ENCODE measurements at places on chromosomes 5 and 9.
A peak's percentile ranks its signal among the peaks of the same experiment; 100 is the strongest.

GRCh38 chr9:127370672-127371648 lies 26.0 kb upstream of the SLC2A8 start:
- no peak for DNase-seq

DNA sequence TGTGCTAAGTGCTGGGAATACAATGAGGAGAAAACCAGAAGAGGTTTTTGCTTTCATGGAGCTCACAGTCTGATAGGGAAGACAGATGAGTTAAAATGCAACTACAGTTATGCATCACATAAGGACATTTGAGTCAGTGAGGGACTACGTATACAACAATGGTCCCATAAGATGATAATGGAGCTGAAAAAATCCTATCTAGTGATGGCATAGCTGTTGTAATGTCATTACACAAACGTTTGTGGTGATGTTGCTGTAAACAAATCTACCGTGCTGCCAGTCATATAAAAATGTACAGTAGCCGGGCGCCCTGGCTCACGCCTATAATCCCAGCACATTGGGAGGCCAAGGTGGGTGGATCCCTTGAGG lies 110.1 kb upstream of the RAD23B start:
- no peak for DNase-seq

DNA sequence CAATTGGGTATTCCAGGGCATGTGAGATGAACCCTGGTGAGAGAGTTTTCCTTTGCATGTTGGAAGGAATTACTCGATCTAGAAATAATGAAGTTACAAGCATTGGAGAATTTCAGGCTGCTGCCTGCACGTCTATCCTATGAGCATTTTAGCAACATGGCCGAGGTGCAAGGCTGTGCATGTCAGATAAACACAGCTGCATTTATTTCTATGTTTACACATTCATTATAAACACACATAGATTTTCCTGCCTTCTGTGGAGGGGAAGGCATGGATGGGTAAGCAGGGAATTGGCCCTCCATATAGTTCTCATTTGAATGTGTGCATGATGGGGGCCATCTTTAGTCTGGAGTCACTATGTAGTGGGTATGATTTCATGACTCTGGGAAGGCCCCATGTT lies 42.3 kb downstream of the AOPEP start:
- DNase-seq, result no peak

- DNase-seq, result no peak
Observed at GRCh38 chr9:114310471-114311450, 12.1 kb upstream of the ORM1 start.

GRCh38 chr9:2291980-2292704 lies 277.0 kb downstream of the SMARCA2 start:
- peak; percentile 80 for DNase-seq

DNA sequence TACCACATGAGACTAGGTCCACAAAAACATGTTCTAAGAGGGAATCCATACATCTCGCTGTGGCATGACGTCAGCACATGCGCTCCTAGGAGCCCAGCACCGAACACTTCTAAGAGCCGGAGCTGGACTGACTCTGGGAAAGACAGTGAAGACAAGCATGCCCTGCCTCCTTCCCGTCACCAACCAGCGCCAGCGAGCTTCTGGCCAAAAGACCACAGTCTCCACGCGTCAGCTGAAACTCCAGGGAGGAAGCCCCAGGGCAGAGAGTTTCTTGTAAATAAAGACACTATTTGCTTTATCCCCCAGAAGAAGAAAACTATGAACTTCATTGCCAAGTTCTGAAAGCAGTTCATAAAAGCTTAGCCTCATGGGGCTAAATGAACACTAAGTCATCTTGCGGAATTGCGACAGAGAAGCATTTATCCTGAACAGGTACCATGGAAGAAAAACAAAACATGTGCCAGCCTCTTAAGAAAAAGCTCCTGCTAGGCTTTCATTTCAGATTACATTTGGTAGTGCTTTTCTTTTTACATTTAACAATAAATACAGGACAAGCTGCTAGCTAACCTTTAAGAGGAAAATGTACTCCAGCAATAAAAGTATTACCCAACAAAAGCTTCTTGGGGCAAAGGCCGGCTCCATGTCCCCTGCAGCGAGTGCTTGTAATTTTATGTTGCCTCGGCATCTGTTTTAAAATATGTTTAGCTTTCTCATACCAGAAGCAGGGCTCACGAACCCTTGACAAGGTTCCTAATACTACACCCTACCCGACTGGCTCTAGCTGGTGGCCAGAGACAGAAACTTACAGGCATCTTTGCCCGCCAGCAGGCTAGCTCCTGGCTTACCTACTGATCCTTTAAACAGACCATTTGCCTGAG lies 96.5 kb downstream of the PRRT1B start:
- no peak for DNase-seq

DNA sequence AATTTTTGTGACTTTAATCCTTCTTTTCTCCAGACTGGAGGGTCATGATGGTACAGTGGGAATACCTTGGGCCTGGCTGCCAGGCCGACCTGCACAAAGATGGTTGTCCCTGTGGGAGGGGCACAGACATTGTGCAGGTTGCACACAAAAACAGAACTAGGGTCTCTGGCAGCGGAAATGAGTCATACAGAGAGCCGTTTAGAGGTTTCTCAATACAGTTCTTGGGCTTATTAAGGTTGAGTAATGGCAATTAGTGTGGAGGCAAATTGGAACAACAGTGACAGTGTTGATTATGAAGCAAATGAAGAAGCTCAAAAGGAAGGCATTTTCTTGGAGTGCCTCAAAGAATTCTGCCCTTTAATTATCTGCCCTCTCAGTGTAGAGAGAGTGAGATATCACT lies 173.6 kb downstream of the TENT4A start:
- DNase-seq, result no peak

- no peak for DNase-seq
Observed at GRCh38 chr5:173997331-173997730, 8.4 kb downstream of the C5orf47 start.

- DNase-seq, result no peak
Observed at GRCh38 chr5:96984506-96985192, 48.8 kb downstream of the LNPEP start.

GRCh38 chr9:105975886-105976645 lies 281.7 kb downstream of the TMEM38B start:
- DNase-seq, result no peak

- no peak for DNase-seq
Observed at GRCh38 chr5:67858471-67859031, 357.0 kb upstream of the PIK3R1 start.

- no peak for DNase-seq
Observed at GRCh38 chr5:35938568-35939227, at the start of gene CAPSL. CAPSL (minus strand) TSS chr5:35938622; CDS start chr5:35921120, 17,502 bp downstream.

DNA sequence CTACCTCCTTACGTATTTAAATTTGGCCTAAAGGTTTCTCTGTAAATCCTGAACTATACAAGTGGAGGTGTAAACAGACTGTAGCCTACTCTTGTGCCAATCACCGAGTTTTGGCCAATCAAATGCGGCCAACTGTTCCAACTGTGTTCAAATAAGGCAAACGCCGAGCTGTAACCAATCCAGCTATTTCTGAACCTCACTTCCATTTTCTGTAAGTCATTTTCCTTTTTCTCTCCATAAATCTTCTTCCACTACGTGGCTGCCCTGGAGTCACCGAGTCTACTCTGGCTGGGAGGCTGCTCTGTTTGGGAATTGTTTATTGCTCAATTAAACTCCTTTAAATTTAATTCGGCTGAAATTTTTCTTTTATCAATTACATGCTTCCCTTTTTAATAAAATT lies 58.4 kb downstream of the S1PR3 start:
- no peak for DNase-seq

GRCh38 chr9:129143031-129143927 lies 32.1 kb downstream of the PTPA start:
- no peak for DNase-seq

- no peak for DNase-seq
Observed at GRCh38 chr9:16321461-16322119, 548.9 kb downstream of the BNC2 start.

DNA sequence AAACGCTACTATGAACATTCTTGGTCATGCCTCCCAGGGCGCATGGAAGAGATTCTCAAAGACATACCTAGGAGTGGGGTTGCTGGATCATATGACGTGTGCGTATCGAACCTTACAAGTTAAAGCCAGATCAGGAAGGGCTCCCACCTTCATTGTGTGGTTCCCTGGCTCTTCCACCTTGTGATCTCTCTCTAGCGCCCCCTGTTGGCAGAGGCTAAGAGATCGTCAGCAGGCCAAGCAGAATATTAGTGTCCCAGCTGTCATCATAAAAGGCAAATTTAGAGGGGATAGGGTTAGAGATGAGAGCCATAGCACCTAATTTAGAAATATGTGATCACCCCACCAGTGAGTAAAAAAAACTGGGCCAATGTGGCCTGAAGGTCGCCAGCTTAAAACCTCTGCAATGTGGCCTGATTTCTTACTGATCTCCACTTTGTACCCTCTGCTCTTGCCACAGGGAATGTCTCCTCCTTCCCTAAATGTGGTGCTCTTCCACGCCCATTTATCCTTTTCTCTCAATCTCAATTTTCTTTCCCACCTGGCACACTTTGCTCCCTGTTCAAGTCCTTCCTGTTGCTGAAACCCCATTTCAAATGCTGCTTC lies 91.7 kb upstream of the SHB start:
- no peak for DNase-seq

GRCh38 chr9:81804306-81804705 lies 115.0 kb upstream of the TLE1 start:
- DNase-seq, result no peak

DNA sequence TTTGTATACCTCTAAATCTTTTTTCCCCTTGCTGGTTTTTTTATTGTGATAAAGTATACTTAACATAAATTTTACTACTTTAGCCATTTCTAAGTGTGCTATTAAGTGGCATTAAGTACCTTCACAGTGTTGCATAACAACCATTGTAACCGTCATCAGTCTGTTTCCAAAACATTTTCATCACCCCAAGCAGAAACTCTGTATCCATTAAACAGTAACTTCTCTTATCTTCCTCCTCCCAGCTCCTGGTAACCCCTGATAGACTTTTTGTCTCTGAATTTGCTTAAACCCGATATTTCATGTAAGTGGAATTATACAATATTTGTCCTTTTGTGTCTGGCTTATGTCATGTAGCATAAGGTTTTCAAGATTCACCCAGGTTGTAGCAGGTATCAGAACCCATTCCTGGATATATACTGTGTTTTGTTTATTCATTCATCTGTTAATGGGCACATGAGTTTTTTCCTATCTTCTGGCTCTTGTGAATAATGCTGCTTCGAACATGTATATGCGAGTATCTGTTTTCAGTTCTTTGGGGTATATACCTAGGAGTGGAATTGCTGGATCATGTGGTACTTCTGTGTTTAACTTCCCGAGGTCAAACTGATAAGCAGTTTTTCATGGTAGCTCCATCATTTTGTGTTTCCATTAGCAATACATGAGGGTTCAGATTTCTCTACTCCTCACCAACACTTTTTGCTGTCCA lies 66.4 kb downstream of the EHMT1 start:
- no peak for DNase-seq

GRCh38 chr5:82641331-82642003 lies 363.3 kb upstream of the RPS23 start:
- peak; percentile 35 for DNase-seq

DNA sequence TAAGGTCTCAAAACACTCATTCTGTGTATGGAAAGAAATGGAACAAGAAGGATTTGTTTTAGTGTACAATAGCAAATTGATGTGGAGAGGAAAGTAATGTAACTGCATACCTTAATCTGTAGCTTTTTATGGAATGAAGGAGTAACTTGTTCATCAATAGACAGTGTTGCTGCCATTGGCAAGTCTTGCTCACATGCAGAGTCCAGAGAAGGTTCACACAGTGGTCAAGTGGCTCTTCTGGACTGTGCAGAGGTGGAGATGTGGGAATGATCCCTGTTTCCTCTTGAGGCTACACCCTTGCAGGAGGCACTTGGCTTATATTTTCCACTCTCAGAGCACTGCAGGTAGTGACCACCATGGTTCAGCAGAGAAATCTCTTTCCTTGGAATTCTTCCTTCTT lies 132.9 kb upstream of the ANKH start:
- no peak for DNase-seq

GRCh38 chr9:35714123-35714522 lies 17.9 kb downstream of the TLN1 start:
- DNase-seq, result no peak

GRCh38 chr5:153885141-153885540 lies 153.6 kb downstream of the FAM114A2 start:
- no peak for DNase-seq

DNA sequence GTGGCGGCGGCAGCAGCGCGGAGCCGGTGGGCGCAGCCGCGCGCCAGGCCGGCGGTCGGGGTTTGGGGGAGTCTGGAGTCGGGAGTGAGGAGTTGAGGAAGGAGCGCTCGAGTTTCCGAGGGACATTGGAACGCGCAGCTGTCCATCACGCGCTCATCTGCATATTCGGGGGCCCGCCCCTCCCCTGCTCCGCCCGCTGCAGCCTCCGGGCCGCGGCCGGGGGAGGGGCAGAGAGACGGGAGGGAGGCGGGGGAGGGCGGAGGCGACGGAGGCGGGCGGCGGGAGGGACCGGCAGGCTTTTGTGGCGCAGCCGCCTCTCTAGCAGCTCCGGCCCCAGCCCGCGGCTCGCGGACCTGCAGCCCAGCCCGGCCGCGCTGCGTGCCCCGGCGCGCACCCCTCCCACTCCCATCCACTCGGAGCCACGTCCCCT lies at the start of gene IRX2:
Gene IRX2 (minus strand): TSS at position 86 of the 430 bp plus-strand sequence. CDS start 264 bp downstream, outside the sequence.
- DNase-seq, result peak; percentile 74

GRCh38 chr9:87683751-87684626 lies 41.9 kb upstream of the CTSL start:
- no peak for DNase-seq

- no peak for DNase-seq
Observed at GRCh38 chr5:132011622-132012343, at the start of gene ACSL6. ACSL6 (minus strand) TSS chr5:132011658; CDS start chr5:132011553, 105 bp downstream.

GRCh38 chr9:8206720-8207119 lies 407.1 kb upstream of the DMAC1 start:
- no peak for DNase-seq

- DNase-seq, result no peak
Observed at GRCh38 chr5:35029333-35029732, 18.4 kb downstream of the AGXT2 start.

GRCh38 chr9:126906091-126906490 lies 8.5 kb upstream of the RALGPS1 start:
- no peak for DNase-seq

- DNase-seq, result no peak
Observed at GRCh38 chr9:131270171-131271015, 5.9 kb downstream of the FAM78A start.

DNA sequence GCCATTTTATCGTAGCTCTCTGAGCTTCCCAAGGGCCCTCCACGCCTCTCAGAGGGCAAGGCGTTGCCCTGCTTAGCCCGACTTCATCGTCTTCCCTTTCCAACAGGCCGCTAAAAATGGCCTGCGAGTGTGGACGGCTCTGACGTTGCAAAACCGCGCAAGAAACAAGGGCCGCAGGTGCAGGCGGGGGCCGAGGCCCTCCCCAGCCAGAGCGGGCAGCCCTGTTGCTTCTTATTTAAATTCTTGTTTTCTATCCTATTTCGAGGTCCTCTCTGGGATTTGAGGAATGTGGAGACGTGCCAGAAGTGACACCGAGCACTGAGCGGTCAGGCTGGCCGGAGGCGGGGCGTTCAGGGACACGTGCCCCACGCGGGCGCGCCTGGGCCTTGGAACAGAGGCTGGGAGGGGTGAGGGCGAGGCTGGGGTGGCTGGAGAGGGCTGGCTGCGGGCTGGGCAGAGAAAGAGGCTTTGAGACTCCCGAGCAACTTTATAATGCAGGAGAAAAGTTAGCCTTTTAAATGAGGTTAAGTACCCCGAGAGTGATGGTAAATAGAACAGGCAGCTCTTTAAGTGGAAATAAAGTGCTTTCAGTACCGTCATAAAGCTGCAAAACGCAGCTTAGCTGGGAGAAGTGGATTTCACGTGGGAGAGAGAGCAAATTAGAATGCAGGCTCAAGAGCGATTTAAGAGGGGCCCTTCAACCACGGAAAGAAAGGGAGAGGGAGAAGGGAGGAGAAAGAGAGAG lies 243.6 kb downstream of the AUH start:
- peak; percentile 89 for DNase-seq
